ENCODE measurements at places on chromosomes 13 and 19.

DNA sequence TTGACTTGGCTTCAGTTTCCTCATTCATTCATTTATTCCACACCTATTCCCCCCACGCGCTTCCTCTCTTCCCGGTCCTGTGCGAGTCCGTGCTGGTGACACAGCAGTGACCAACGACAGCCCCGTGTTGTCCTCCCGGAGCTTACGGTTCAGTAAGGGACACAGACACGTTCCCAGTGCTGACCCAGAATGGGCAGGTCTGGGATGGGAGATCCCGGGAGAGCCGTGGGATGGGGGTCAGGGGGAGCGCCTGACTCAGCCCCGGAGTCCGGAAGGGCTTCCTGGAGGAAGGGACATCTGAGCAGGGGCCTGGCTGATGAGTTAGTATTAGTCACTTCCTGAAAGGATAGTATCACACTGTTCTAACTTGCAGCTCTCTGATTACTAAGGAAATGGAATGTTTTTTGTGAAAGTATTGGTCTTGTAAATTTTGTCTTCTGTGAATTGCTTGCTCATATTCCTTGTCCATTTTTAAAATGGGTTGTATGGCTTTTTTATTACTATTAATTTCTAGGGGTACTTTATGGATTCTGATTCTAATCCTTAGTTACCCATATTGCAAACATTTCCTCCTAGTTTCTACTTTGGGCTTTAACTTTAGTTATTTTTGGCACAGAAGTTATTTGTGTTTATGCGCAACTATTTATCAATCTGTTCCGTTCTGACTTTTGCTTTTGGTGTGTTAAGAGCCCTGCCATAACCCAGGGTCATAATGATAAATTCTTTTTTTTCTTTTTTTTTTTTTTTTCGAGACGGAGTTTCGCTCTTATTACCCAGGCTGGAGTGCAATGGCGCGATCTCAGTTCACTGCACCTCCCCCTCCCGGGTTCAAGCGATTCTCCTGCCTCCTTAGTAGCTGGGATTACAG, 708 bp upstream of the ERCC1 start:
- DNase-seq, result no peak

DNA sequence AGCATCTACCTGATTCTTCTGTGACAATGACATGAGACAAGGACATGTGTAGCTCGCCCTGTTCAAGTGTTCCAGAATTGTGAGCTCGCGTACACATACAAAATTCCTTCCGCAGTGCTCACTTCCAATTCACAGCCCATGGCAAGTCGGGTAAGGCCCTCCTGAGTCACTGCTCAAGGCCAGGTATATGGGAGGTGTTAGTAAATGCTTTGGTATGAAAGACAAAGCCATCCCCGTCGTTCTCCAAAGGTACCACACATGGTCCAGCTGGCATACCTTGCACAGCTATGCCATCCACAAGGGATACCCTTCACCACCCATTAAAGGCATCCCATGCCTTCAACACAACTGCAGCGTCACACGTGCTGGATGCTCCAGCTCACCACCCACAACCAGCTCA, 4.4 kb upstream of the ELL start:
- DNase-seq, result no peak

DNA sequence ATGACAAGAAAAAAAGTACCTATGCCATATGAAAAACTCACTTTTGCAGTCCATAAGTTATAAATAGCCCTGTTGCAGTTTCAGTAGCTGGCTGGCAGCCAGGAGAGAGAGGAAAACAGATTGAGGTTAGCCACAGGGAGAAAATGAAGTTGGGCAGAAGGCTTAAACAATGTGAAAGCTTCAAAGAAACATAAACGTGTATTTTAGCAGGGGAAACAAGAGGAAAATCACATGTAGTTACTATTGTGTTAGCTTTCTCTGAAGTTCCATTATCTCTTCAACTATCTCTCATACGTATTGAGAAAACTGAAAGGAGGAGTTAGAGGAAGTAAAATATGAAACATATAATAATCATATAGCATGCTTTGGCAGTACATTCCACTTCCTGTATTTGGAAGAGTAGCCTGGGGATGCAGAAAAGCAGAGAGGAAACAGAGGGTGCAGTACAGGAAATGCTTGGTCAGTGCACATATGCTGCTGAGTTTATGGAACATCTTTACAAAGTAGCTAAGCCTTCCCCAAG, 1551.1 kb downstream of the EFNB2 start:
- peak; percentile 66 for DNase-seq

DNA sequence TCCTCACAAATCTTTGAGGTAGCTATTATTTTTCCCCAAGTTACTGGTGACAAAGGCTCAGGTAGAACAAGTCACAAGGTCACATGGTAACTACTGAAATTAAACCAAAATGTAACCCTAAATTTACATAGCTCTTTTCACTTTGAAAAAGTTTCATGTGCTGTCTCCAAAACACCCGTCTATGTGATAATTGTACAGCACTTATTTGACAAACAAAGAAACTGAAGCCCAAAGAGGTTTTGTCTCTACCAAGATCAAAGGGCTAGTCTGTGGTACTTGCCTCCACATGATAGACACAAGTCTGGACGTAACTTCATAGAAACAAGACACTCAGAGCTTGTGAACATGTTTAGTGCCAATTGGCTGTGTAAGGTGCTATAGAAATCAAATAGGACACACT, 108.3 kb downstream of the SACS start:
- DNase-seq, result no peak

GRCh38 chr13:102311901-102312300, 89.9 kb downstream of the FGF14 start:
- DNase-seq, result no peak

DNA sequence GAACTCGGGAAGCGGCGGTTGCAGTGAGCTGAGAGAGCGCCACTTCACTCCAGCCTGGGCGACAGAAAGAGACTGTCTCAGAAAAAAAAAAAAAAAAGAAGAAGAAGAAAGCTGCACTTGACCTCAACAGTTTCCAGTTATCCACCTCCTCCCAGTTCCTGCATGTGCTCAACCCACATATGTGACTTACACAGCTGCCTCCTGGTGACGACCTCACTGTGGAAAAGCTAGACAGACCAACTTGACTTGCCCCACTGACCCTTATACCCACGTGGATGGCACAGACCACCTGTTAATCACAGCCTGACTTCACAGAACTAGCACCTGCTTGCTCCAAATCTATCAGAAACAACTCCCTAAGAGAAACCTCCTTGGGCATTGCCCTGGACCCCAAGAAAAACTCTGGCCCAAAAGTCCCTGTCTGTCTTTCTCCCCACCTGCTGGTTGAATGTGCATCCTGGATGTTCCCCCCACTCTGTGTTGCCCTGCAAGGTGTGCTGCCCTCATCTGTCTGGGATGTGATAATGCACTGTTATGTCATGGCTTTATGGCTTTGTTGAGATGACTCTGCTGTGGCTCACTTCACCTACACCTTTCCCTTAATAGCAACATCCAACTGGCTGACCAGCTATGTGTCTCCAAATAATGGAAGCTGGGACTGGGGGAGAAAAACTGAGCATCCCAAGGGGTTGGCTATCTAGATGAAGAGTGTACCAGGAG, 2.8 kb downstream of the ZNF20 start:
- no peak for DNase-seq

DNA sequence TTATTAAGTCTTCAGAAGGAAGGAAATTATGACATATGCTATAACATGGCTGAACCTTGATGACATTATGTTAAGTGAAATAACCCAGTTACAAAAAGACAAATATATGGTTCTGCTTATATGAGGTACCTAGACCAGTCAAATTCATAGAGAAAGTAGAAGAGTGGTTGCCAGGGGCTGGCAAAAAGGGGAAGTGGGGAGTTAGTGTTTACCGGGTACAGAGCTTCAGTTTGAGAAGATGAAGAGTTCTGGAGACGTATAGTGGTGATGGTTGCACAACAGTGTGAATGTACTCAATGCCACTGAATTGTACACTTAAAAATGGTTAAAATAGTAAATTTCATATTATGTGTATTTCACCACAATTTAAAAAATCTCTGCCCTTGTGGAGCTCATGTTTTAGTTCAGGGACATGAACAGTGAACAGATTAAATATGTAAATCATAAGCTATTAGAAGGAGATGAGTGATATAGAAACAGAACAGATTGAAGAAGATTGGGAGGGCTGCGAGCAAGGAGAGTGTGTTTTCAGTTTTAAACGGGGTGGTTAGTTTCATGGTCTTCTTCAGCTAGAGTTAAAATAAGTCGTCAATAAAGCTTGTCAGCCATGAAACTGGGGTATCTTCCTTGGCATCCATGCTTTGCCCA, 355.2 kb downstream of the KCNRG start:
- DNase-seq, result no peak

GRCh38 chr19:44848036-44848811, 2.1 kb downstream of the NECTIN2 start:
- DNase-seq, result peak; percentile 35

DNA sequence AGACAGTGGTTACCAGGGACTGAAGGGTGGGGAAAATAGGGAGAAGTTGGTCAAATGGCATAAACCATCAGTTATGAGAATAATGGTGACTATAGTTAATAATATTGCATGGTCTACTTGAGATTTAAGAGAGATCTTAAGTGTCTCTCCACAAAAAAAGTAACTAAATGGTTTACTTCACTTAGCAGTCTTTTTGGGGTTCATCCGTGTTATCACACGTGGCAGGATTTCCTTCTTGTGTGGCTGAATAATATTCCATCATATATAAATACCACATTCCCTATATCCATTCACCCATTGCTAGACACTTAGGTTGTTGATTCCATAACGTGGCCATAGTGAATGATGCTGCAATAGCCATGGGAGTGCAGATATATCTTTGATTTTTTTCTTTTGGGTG, 967.0 kb downstream of the UQCRFS1 start:
- DNase-seq, result no peak

- no peak for DNase-seq
Measured at GRCh38 chr13:94444826-94445225, 34.7 kb downstream of the DCT start.

GRCh38 chr13:25847635-25848626, 203.9 kb downstream of the SHISA2 start:
- DNase-seq, result no peak

DNA sequence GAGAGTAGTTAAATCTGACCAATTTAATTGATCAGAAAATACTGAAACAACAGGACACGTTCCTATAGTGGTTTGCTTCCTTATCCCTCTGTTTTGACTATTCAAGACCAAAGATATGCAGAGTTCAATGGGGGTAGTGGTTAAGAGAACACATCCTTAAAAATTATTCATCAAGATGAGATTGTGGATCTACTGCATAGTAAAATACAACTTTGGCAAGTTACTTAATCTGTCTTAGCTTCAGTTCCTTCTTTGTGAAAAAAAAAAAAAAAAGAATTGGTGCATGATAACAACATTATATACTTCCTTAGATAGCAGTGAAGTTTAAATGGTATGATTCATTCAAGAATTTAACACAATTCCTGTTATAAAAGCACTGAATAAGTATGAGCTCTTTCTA, 552.1 kb downstream of the DCT start:
- DNase-seq, result no peak

GRCh38 chr19:41941410-41942202, 13.4 kb upstream of the ERFL start:
- DNase-seq, result no peak

GRCh38 chr13:114328034-114328433, 13.7 kb downstream of the CHAMP1 start:
- DNase-seq, result no peak

- DNase-seq, result no peak
Measured at GRCh38 chr19:23482829-23483228, 87.6 kb upstream of the ZNF91 start.

- no peak for DNase-seq
Measured at GRCh38 chr13:27006519-27007161, 165.0 kb downstream of the USP12 start.

- DNase-seq, result no peak
Measured at GRCh38 chr19:10565028-10565566, 713 bp downstream of the KRI1 start.

DNA sequence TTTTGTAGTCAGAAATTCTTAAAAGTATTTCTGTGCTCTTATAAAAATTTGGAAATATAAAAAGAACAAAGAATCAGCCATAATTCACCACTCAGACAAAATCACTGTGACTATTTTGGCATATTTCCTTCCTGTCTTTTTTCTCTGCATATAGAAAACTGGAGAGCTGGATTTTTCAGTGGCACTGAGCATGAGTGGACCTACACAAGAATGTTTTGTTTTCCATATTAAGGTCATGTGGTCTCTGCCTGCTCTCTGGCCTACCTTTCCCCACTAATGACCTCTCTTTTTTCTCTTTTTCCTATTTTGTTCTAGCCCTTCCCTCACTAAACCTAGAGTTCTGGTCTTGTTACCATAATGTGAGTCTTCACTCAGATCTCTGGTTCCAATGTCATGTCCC, 17.6 kb upstream of the USP12 start:
- DNase-seq, result no peak

DNA sequence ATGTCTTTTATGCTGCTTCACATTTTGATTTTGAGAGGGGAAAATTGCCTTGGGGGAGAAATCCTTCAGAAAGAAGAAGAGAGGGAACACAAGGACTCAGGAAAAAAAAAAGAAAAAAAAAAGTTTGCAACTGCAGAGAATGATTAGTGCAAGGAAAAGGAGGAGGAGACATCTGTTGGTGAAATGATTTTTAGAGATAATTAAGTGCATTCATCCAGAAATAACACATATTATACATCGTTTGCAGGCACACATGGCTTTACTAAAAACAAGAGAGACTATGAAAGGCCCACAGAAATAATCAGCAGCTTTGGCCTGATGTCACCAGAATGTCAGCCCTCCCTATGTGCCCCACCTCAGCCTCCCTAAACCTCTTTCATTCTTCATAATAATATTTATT, 1058.2 kb downstream of the PCDH9 start:
- DNase-seq, result no peak

DNA sequence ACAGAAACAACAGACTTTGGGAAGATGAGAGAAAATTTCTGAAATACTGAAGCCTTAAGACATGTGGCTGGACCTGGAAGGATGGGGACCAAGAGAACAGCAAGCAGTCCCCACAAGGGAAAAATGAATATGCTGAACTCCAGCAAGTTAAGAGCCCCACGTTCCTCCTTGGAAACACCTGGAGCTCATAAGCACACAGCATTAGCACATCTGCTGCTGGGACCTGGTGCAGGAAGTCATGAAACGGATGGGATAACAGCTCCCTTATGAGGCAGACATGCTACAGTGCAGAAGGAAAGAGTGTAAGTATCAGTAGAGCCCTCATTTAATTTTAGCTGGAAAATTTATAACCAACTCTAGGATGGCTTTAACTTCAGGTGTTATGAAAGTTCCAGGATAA, 67.3 kb downstream of the SLC15A1 start:
- DNase-seq, result peak; percentile 45

DNA sequence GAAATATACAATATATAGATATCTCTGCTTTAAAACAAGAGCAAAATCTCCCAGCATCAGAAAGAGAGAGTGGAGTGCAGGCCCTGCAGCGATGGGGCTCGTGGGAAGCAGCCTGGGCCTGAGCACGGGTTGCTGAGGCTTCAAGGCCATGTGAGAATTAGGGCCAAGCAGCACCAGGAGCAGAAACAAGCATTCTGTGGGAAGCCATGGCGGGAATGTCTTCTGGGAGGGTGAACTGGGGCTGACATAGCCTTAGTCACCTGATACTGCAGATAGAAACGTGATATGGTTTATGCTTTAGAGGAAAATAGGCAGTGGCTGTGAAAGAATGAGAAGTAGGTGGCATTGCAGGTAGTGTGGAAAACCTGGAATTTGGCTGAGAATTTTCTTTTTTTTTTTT, 472.3 kb downstream of the IRS2 start:
- DNase-seq, result no peak

- no peak for DNase-seq
Measured at GRCh38 chr13:49298903-49299605, 51.3 kb downstream of the CDADC1 start.

GRCh38 chr19:1163934-1164683, 10.0 kb downstream of the SBNO2 start:
- DNase-seq, result no peak
